Esophagus squamous epithelium (tissue), 5 donors: ENCODE measurements at places on chromosomes 6 and 20. TPM values are rescaled to one million over a fixed set of nuclear protein-coding genes. Genes with fewer than 3 reads are reported as not detected.

Gene PRL
- total RNA-seq = not detected

Gene FNDC11
- total RNA-seq = not detected

Gene NKAIN4
- total RNA-seq = not detected

Gene DEF6
- total RNA-seq = 24.4 TPM

Gene HSPA12B
- total RNA-seq = 2.9 TPM

Gene HLA-DQA2
- 0.38 TPM for total RNA-seq

GRCh38 chr20:18702736-18703135 is 110.8 kb upstream of the SCP2D1 start:
- DNase-seq = no peak

GRCh38 chr6:30720738-30721197 is 616 bp downstream of the TUBB start:
- peak; percentile 41 for DNase-seq

- no peak for DNase-seq
Measured at GRCh38 chr6:154432533-154433476, 76.2 kb upstream of the IPCEF1 start.

- no peak for DNase-seq
Measured at GRCh38 chr6:56624046-56624727, 18.5 kb downstream of the DST start.

DNA sequence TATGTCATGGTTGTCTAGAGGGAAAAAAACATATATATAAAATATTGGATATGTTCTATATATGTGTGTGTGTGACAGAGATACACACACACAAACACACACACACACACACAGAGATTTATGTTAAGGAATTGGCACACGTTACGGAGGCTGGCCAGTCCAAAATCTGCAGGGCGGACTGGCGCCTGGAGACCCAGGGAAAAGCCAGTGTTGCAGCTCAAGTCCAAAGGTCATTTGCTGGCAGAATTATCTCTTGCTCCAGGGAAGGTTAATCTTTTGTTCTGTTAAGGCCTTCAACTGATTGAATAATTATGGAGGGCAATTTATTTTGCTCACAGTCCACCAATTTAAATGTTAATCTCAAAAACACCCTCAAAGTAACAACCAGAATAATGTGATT is 37.5 kb upstream of the PDE7B start:
- DNase-seq = no peak

GRCh38 chr20:23296841-23297701 is 53.5 kb upstream of the NXT1 start:
- DNase-seq = no peak

GRCh38 chr20:12331236-12331635 is 413.5 kb downstream of the BTBD3 start:
- DNase-seq = no peak

GRCh38 chr20:34368547-34368946 is 5.5 kb downstream of the ITCH start:
- no peak for DNase-seq

- DNase-seq = no peak
Measured at GRCh38 chr6:2719093-2719455, 31.6 kb downstream of the MYLK4 start.

DNA sequence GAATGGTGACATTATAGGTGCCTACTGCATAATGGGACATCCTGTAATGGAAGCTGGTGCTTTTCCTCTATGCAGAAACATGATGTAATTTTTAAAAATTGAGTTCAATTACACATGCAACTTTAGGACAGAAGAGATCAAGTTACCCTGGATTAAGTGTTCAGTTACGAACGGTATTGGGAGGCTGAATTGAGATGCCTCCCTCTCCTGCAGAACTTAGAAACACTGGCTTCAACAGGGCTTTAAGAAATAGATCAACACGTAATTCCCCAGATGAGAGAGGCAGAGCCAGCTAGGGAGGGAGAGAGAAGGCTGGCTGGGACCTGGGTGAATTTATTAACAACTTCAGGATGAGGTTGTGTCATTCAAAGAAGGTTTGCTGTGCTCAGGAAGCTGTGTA is 232.8 kb downstream of the CDH26 start:
- DNase-seq = no peak

GRCh38 chr20:25285091-25285647 is 37.3 kb downstream of the PYGB start:
- no peak for DNase-seq

DNA sequence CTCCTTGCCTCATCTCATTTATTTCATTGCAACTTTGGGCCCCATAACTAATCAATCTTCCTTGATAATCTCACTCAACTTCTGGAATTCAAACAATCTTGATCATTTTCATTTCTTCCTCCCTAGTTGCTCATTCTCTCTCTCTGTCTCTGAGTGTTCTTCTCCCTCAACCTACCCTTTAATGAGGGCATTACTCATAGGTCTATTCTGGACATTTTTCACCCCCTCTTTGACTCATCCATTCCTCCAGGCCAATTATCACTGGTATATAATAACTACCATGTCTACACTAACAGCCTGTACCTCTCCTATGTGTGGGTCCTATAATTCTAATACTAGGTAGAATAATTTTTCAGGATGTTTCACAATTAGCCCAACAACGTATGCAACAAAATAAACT is 78.8 kb downstream of the COL21A1 start:
- DNase-seq = no peak

DNA sequence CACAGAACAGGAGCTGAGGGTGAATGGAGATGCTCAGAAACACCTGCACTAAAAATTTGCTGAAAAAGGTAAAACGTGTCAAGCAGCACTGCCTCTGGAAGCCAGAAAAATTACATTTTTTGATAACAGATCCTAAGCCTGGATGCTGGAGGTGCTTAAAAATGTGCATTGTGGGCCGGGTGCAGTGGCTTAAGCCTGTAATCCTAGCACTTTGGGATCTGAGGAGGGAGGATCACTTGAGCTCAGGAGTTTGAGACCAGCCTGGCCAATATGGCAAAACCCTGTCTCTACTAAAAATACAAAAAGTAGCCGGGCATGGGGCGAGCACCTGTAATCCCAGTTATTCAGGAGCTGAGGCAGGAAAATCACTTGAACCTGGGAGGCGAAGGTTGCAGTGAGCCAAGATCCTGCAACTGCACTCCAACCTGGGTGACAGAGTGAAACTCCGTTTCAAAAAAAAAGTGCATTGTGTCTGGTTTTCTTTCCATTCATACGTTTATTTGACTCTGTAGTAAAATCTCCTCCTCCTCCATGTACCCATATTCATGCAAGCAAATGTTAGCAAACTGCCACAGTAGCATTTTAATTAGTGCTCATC is 587 bp upstream of the BTN3A1 start:
- DNase-seq = no peak

DNA sequence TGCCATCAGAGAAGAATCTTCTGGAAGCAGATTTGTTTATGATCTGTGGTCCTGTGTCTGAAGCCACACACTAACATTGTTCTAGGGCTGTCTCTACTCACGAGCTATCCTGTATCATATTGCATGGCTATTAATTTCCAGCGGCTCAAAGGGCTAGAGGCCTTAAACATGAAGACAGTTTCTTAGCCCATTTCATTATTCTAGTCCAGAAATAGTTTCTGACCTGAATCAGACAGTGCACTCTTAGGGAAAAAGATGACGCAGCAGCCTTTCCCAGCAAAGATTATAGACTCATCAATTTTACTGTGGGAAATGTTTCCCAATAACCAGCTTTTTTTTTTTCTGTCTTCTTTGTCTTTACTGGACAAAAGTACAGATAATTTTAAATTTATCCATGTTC is 105.3 kb upstream of the SUPT3H start:
- no peak for DNase-seq

GRCh38 chr6:150517175-150517574 is 82.5 kb upstream of the PLEKHG1 start:
- no peak for DNase-seq

DNA sequence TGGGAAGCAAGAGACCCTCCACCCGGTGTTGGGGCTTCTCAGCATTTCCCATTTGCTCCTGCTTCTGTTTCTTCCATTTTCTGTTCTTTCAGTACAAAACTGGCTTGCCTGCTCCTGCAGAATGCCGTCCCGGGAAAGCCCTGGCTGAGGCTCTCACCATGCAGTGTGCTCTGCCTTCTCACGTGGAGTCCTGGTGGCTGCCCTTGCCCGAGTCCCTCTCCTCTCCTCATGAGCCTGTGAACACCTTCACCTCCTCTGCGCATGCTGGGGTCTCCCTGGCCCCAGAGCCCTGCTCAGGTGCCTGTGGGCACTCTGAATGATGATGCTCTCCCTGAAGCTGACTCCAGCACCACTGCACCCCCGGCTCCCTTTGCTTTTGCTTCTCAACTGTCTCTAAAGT is 752.0 kb downstream of the QKI start:
- no peak for DNase-seq

GRCh38 chr6:51300510-51300909 is 481.8 kb downstream of the TFAP2B start:
- no peak for DNase-seq

DNA sequence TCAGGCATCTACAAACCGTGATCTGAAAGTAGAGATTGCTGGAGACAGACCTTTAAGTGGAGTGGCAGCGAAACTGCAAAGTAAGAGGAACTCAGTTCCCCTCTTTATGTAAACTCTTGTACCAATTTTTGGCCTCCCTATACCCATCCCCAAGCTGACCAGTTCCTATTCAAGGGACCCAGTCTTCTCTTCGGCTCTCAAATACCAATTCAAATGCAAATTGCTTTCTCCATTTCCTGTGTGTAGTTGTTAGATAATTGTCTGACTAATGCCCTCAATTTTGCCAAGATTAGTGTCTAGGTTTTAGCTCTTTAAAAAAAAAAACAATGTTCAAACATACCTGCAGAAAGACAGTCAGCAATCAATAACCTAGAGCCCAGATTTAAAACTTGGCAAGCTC is 150.9 kb downstream of the EYA4 start:
- no peak for DNase-seq
